RKO (cell line): ENCODE measurements at places on chromosomes 16 and 17.

DNA sequence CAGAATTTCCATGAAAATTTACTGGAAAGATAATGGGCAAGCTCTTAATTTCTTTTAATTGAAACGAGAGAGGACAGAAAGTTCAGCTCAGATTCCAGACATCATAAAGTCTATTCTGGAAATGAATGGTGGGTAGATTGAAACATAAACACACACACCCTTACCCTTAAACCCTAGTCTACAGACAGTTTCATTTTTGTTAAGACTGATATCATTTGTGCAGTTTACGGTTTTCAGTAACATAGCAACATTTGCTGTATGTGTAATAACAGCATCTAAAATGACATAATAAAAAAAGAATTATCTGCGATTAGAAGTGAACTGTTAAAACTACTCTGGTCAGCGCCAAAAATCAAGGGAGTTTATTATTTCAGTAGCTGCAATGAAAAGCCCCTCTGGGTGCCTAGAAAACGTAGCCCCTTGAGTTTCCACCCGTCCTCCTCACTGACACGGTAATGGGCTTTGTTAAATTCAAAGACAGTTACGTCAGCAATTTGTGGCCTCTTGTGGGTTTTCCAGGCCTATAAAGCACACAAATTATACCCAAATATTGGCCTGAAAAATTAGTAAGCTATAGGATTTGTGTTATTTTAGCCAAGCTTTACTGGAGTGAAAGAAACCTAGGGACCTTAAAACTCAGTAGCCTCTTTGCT, 520.6 kb upstream of the SOX9 start:
- DNase-seq: no peak

- DNase-seq: peak; percentile 98
Measured at GRCh38 chr17:15954222-15954621, 9.3 kb downstream of the ADORA2B start.

- DNase-seq: no peak
Measured at GRCh38 chr17:80205811-80206210, 14.3 kb downstream of the SGSH start.

DNA sequence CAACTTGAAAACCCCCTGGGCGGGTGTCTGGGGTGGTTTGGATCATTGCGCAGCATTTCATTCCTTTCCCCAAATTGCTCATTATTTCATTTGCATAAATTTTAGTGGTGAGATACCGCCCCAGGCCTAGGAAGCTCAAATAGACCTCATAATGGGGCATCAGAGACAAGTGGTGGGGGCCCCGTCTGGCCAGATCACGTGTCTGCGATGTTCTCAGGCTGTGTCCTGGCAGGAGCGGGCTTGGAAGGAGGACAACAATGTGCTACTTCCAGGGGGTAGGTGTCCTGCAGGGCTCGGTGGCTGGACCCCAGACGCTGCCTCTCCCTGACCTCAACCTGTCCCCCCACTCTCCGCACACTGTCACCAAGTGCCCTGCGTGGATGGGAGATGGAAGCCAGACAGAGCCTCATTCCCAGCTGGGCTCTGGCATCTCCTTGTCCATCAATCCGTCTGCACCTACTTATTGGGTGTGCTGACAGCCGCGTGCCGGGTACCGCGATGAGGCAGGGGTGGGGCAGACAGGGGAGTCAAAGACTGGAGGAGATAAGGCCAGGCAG, 116.9 kb downstream of the NTN1 start:
- no peak for DNase-seq

DNA sequence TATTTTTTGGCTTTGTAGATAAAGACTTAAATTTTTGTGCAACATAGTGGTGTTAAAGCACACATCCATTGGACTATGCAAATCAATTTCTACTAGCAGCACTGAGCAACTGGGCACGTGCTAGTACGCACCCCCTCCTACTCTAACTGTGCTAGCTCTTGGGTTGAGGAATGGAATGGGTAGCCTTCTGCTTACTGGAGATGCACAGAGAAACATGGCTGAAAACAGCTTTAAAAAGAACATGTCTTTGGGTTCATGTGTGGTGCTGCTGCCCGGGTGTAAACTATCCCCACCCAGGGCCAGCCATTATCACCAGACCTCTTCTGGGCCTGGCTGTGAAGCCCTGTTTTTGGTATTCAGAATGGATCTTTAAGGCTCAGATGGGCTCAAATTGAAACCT, 7.3 kb downstream of the ESRP2 start:
- no peak for DNase-seq

GRCh38 chr16:74718140-74718539, 17.5 kb upstream of the MLKL start:
- DNase-seq: no peak

DNA sequence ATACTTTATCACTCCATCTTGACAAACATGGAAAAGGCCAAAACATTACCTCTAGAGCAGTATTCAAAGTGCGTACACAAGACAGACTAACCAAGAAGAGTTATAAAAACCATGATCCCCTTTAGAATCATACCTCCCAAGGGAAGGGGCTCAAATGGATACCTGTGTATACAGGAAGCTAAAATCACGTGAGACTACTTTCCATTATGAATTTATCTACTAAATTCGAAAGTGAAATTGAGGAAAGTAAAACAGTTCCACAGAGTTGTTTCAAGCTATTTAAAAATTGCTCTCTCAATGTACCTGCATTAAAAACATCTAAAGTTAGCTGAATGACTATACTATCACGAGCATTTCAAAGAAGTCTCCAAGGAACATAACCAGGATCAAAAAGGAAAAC, 32.7 kb downstream of the AP1G1 start:
- no peak for DNase-seq

- DNase-seq: no peak
Measured at GRCh38 chr16:75064403-75065148, 52.0 kb downstream of the LDHD start.

DNA sequence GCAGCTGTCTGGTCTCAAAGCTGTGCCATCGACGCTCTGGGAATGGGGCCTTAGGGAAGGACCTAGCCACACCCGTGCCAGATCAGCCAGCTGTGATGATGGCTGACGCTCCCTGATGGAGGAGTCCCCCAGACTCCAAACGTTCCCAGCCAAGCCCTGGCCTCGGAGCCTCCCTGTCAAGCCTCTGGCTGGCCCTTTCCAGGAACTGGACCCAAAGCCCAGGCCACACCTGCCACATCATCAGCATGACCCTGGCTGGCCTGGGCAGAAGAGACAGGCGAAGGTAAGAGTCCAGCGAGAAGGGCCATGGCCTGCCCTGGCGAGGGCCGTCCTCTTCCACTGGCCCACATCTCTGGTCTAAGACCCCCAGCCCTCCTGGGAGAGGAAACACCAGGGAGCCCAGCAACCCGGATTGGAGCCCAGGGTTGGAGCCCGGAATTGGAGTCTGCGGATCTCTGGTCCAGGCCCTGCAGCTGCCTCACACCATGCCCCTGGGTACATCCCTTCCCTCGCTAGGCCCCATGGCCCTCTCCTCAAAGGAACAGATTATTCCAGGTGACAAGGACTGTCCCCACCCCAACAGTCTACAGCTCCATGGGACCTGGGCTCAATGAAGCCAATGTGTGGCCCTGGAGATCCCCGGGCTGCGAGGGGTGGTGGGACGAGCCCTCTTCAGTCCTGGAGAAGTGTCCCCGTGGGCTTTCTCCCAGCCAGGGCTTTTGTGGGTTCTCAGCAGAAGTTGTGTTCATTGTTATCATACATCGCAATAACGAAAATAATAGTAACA, 105.1 kb upstream of the TNRC6C start:
- no peak for DNase-seq

DNA sequence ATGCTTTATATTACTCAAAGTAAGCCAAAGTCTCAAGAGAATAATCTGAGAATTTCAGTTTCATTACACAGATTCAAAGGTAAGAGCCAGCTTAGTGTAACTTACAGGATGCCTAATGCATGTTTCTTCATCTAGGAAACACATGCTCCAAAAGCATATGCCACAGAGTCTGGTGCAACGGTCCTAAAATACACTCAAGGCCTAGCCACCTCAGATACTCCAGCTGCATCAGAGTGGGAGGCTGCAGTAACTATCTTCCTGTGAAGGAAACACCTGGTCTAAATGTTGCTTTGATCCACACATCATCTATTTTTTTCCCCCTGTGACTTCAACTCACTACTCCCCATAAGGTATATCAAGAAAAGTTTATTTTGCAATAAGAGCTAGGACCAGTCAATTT, 51.6 kb upstream of the CORO6 start:
- DNase-seq: no peak

- DNase-seq: no peak
Measured at GRCh38 chr16:5841974-5842373, 744.4 kb upstream of the EEF2KMT start.

DNA sequence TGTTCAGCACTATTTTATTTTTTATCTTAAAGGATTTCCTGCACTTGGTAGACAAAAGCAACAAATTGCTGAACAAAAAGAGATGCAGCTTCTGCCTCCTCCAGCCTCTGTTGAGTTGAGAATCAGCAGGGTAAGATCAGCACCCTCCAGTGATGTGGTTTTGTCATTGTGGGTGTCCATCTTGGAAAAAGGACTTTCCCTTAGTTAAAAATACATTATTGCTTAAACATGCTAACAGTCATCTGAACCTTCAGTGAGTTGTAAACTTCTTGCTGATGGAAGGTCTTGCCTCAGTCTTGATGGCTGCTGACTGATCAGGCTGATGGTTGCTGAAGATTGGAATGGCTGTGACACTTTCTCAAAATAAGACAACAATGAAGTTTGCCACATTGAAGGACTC, 101.2 kb downstream of the PHKB start:
- DNase-seq: no peak

- DNase-seq: no peak
Measured at GRCh38 chr17:77036136-77036840, 104.5 kb upstream of the SEC14L1 start.

DNA sequence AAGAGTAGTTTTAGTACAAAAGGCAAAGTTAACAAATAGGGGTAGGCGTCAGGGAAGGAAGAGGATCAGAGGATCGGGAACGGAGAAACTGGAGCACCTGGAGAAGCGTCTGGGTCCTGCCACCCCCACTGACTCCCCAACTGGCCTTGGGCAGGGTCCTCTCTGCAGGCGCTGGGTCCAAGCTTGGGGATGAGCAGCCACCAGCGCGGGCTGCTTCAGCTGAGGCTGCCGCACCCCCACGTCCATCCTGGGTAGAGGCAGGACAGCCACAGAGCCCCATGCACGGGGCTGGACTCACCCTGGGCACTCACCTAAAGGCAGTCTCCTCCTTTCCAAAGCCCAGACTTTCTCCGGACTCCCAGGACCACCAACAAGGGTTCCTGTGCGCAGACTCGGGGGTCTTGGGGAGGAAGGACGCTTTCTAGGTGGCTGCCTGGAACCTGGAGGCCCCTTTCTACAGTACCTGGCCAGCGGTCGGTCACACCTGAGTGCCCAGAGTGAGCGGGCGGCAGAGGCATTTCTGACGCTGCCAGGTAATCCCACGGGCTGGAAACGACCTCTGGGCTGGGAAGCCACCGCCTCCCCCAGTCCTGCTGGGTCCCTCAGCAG, 1.1 kb downstream of the HS3ST6 start:
- no peak for DNase-seq

- DNase-seq: no peak
Measured at GRCh38 chr17:33766721-33767120, 473.6 kb upstream of the ASIC2 start.

DNA sequence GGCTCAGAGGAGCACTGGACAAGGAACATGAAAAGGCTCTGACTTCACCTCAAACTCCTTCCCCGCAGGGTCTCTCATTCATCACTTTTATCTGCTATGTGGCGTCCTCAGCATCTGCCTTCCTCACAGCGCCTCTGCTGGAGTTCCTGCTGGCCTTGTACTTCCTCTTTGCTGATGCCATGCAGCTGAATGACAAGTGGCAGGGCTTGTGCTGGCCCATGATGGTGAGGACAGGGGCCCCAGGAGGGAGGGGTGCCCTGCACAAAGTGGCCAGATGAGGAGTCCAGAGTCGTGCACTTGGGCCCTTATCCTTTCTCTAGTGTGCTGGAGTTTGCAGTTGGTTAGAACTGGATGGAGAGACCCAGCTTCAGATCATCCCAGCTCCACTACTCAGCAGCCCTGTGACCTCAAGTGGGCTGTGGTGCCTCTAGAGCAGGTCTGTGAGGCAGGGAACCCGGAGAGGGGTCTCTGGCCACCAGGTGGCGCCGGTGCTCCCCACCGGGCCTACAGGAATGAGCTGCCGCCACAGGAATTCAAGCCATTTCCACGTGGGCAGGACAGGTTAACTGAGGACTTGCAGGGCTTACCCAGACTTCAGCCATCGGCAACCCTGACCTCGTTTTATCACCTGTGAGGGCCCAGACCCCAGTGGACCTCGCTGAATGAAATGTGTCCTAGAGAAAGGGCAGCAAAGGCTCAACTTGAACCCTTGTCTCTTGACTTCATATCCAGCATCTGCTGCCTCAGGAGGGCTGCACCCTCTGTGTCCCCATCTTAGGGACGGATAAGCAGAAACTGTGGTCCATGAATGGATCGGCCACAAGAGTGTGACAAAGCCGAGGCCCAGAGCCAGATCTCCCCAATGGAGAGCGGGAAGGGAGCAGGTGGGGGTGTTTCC, 4.0 kb downstream of the CMTM3 start:
- peak; percentile 86 for DNase-seq

DNA sequence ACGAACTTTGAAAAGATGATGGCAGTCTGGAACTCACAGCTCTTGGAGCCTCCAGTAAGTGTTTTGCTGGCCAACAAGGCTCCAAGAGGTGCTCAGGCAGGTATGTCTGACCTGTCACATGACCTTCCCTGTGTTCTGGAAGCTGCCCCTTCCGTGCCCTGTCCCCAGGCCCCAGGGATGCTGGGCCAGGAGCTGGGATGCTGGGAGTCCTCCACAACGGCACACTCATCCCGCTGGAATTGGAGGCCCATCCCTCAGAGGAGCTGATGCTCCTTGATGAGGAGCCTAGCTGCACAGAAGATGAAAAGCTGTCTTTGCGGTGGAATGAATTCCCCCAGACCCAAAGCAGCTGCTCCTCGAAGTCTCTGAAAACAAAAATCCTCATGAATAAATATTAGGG, 47.8 kb downstream of the HOXB1 start:
- DNase-seq: no peak

- no peak for DNase-seq
Measured at GRCh38 chr16:10982465-10983150, 38.2 kb downstream of the CLEC16A start.
